Fibroblast of mammary gland (primary cell): ENCODE measurements at places on chromosomes 4 and X.

- peak; percentile 79 for DNase-seq
Observed at GRCh38 chrX:3451571-3451970, 105.1 kb upstream of the MXRA5 start.

- DNase-seq = peak; percentile 59
Observed at GRCh38 chr4:126986828-126987227, 645.9 kb upstream of the INTU start.

- DNase-seq = peak; percentile 81
Observed at GRCh38 chr4:41258783-41259182, 2.1 kb downstream of the UCHL1 start.

- peak; percentile 30 for DNase-seq
Observed at GRCh38 chr4:112109360-112110058, 35.7 kb upstream of the FAM241A start.

DNA sequence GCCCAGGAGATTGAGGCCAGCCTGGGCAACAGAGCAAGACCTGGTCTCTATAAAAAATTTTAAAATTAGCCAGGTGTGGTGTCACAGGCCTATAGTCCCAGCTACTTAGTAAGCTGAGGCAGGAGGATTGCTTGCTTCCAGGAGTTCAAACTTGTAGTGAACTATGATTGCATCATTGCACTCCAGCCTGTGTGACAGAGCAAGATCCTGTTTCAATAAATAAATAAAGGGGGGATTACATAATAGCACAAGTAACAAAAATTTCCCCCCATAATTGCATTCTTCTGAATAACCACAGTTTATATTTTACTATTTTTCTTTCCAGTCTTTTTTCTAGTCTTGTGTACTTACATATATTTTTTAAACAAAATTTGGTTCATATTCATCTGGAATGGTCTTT, 135.6 kb downstream of the CHIC2 start:
- peak; percentile 74 for DNase-seq

GRCh38 chrX:44580466-44580865, 37.8 kb upstream of the FUNDC1 start:
- peak; percentile 73 for DNase-seq

DNA sequence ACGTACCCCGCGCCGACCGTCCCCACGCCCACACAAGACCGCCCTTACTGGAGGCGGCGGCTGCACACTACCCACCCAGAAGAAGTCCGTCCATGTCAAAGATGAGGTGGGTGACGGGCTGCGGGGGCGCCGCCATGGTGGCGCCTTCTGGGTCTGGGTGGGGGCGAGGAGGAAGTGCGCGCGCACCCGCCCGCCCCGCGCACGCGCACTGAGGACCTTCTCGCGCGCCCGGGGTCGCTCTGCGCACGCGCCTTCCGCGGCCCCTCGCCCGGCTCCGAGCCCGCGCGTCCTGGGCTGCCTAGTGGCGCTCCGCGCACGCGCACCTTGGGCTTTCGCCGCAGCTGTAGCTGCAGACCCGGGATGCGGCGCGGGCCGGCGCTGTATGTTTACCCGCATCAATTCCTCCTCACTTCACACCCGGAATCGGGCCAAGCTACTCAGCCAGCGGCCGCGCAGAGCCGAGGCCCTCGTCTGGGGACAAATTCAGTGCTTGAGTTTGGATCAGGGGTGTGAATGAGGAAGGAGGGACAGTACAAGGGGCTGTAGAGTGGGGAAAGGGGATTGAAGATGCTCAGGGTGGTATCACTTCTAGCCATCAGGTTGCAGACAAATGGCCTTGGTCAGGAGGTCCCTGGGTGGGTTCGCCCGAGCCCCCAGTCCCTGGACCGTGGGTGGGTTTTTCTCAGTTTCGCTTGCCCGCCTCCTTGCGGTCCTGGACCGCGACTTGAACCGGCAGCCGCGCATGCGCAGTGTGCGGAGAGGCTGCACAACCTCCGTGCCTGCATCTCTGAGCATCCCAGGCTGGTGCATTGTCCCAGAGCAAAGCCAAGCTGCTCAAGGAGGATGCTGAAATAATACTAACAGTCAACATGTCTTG, at the start of gene PUDP:
TSS of gene PUDP (minus strand) at position 176 of the 877 bp plus-strand sequence. CDS start at position 136, 40 bp downstream.
- DNase-seq = peak; percentile 78

GRCh38 chr4:107366016-107366735, 330.1 kb upstream of the DKK2 start:
- no peak for DNase-seq

DNA sequence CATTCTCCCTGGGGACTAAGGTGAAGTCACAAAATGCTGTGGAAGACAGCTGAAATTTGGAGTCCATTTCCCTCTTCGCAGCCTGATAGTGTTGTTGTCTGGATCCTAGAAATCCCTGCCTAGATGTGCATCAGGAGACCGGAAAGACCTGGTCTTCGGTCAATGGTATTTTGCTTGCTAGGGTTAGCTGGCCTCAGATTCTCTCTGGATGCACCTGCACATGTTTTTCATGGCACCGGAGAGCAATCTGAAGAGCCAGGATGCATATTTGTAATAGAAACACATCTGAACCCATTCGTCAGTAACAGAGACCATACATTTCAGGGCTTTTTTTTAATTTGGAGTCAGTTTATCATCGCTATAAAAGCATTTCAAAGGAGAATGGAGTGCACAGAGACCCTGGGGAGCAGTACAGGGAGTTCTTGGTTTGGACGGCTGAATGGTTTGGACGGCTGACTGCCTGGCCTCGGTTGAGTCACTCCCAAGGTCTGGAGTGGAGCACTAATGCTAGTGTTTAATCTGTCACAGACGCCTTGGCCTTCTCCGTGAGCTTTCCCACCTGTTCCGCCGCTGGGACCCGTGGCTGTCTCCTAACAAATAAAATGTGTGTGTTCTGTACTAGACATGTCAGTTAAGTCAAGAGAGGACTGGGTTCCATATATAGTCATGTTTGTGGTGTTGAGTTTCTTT, 7.5 kb upstream of the PDLIM3 start:
- DNase-seq = peak; percentile 32

DNA sequence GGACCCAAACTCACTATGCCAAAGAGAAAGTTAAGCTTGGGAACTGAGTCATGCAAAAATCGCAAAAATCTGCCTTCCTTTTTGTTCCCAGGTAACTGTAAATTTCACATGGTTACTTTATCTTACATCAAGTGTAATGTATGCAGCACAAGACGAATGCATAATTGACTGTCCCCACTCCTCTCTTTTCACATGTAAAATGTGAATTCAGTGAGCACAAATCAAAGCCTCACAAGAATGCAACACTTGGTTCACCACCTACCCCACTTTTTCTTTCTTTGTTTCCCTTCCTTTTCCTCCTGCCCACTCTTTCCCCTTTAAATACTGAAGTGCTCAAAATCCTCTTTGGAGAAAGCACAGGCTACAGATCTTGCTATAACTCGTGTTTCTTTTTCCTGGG, 53.2 kb downstream of the MAGED4B start:
- DNase-seq = no peak

- peak; percentile 83 for DNase-seq
Observed at GRCh38 chr4:168634276-168634802, 137.5 kb downstream of the PALLD start.

- no peak for DNase-seq
Observed at GRCh38 chr4:47562297-47562696, 77.2 kb downstream of the ATP10D start.

- DNase-seq = no peak
Observed at GRCh38 chr4:17332478-17332877, 179.4 kb downstream of the QDPR start.

- DNase-seq = peak; percentile 1
Observed at GRCh38 chr4:92163348-92163747, 140.4 kb upstream of the GRID2 start.

- no peak for DNase-seq
Observed at GRCh38 chr4:38671592-38671940, 7.6 kb downstream of the KLF3 start.

GRCh38 chrX:18491587-18492340, 66.4 kb downstream of the CDKL5 start:
- DNase-seq = no peak

GRCh38 chrX:18126971-18127370, 93.7 kb downstream of the BEND2 start:
- DNase-seq = no peak

DNA sequence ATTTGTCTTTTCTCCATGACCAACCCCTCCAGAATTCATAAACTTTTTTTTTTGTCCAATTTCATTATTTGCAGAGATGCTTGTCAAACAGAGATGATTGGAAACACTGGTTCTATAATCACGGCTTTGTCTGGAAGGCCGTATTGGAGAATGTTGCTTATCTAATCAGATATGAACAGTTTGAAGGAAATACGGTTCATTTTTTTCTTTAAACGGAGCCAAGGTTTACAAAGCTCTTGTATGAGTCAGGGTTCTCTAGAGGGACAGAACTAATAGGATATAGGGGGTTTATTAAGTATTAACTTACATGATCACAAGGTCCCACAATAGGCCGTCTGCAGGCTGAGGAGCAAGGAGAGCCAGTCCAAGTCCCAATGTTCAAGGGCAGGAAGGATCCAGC, 1415.8 kb downstream of the C4orf33 start:
- no peak for DNase-seq

DNA sequence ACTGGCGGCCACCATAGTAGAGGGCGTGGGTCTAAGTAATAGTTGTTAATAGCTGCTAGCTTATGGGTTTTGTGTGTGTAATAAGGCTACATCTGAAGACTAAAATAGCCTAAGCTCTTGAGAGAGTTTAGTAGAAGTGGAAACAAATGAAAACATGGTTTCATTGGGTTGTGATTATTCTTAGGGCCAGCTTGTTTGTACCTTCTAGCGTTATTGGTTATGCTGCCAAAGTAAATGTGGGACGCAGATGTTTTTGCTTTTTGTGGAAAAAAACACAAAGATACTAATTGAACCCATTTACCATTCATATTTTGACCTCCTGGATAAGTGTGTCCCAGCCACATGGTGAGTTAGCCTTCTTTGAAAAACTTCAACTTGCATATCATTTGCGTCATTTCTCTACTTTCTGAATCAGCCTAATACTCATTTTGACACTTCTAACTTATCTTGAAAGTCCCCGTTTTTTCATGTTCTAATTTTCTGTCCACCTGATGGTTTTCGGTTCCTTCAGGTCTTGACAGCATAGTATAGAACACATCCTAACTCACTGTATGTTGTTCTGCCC, 305.3 kb downstream of the FRMPD4 start:
- no peak for DNase-seq

DNA sequence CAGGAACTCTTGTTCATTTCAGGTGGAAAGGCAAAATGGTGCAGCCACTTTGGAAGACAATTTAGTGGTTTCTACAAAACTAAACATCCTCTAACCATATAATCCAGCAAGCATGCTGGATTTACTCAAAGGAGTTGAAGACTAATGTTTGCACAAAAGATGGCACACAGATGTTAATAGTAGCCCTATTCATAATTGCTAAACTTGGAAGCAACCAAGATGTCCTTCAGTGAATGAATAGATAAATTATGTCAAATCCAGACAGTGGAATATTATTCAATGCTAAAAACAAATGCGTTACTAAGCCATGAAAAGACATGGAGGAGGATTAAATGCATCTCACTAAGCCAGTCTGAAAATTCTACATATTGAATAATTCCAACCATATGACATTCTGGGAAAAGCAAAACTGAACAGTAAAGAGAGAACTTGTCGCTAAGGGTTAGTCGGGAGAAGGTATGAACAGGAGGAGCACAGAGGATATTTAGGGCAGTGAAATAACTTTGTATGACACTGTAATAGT, 48.2 kb upstream of the PCDH7 start:
- no peak for DNase-seq

- DNase-seq = no peak
Observed at GRCh38 chr4:114941503-114941902, 171.9 kb downstream of the NDST4 start.

DNA sequence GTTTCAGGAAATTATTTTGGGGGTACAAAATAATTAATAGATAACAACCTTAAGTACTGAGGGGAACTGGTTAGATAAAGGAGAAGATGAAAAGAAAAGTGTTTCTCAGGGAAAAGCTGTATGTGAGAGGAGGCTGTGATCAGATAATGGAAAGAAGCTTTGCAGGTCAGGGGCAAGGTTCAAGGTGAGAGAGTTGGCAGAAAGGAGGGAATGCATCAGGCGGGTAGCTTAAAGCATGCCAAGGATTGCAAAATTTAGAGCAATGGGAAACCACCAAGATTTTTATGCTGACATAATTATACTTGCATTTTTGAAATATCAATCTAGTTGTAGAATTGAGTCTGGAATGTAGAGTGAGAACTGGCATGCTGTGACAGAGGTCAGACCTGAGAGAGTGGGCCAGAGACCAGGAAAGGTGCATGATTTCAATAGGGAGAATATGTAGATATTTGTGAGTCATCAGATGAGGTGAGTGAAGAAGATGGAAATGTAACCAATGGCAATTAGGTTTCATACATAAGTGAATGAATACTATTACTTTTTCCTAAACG, 508.7 kb downstream of the TRIML1 start:
- no peak for DNase-seq

- peak; percentile 82 for DNase-seq
Observed at GRCh38 chr4:105146276-105147015, at the start of gene TET2. TET2 (plus strand) TSS chr4:105146876; CDS start chr4:105233943, 87,067 bp downstream.

DNA sequence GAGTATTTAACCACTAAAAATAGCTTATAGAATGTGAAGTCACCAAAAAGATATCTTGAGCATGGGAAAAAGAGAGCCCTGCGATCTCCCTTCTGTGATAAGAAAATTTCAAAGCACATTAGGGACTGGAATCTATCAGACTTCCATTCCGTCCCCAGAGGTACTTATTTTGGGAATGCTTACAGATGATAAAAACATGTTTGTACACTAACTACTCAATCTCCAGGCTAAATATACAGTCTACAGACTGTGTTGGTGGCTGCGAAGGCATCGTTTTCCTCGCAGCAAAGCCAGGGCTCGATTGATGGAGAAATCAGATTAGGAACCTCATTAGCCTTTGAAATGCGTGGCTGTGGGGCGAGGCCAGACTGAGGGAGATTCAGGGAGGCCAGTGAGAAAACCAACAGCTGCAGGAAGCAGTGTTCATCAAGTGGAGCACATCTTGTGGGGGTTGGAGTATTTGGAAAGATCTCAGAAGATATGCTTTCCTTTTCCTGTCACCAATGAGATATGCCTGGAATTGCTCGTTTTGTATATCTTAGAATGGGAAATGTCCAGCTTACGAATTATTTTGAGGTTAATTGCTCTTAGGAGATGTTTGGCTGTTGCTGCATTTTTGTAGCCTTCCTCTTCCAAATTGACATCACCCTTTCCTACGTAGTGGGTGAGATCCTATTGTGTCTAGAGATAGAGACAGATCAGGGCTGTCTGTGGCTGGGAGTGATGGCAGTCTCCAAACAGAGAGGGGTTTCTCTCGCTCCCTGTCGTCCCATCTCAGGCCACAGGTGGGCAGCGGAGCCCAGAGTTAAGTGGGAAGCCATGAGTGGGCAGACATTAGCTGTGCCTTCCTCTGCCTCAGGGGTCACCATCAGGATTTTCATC, 224.9 kb upstream of the FAT1 start:
- peak; percentile 20 for DNase-seq

GRCh38 chr4:62627671-62628070, 1427.5 kb downstream of the ADGRL3 start:
- DNase-seq = no peak

GRCh38 chr4:75940692-75941253, at the start of gene NAAA:
NAAA (minus strand) TSS chr4:75941013; CDS start chr4:75940949, 64 bp downstream.
- DNase-seq = peak; percentile 31
